Midbrain (tissue), 1 donor: ENCODE measurements at places on chromosomes 5 and 9.
A peak's percentile ranks its signal among the peaks of the same experiment; 100 is the strongest.

- DNase-seq, result no peak
Measured at GRCh38 chr5:64874753-64875152, 106.0 kb downstream of the CWC27 start.

DNA sequence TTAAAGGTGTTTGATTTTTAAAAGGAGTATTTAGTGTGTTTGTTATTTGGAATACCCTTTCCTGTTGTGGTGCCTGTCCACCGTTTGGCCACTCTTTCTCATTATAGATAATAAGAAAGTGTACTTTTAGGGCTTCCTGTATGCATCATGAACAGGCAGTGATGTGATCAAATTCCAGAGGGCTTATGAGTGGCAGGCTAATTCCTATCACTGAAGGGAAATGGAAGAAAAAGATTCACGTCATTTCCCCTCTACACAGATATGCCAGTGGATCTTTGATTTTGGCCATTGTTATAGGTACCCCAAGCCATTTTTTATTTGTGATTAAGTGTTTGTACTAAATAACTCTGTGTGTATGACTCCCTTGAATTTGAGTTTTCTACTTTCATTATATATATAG lies 37.1 kb downstream of the RPS6 start:
- no peak for DNase-seq

DNA sequence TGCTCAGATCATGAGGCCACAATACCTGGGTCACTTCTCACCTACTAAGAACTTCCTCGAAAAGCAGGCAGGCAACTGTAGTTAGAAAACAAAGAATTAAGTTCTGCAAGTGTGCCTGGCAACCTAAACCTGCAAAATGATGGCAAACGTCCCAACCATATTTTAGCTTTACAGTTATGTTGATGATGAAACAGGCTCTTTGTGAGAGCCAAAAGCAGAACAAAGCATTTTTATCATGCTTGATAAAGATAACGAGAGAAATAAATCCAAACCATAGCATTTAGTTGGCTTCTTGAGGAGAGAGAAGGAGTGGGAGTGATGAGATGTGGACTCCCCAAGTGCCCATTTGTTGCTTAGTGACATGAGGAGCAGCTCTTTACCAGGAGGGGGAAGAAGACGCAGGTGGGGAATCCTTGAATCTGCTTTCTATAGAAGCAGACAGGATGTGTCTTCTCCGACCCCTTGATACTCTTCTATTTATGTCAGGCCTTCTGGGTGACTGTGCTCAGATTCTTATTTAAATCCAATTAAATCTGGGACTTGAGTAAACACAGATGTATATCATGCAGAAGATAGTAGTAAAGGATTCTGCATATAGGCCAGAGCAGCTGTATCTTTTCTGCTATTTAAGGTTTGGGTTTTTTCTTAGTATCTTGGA lies 221.2 kb downstream of the TMEM167A start:
- DNase-seq, result no peak

DNA sequence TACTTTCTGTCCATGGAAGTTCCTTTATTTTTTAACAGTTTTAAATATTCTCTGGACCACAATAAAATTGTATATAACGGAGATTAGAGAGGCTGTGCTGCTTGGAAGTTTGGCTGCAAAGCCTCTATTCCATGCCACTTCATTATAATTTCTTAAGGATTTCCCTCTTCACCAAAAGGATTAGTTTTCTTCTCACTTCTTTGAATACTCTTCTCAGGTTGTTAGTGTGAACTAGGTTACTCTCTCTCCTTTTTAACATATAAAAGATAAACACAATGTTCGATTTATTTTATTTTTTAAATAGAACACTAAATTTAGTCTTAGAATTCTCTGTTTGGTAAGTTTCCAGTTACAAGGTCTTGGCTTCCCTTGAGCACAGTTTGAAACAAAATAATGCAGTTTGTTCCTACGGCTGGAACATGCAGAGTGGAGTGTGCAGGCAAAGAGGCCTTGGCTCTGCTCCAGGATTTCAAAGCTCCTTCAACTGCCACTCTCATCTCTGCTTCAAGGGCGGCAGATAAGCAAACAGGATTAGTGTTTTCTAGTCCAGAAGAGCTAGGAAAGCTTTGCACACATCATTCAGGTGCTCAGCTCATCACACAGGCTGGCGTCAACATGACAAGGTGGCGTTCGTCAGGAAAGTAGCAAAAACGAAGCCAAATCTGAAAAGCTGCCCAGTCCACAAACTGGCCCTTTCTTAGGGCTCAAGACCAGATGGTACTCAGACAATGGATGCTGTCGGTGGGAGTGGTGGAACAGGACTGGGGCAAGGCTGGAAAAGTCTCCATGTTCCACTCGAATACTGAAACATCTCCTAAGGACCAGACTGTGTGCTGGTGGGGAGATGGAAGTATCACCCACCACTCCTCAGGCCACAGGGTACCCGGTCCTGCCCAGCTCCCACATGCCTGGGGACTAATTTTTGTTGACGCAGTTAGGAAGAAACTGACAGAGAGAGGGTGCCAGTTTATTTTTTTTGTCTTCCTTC lies 286.6 kb downstream of the CRB2 start:
- DNase-seq, result peak; percentile 71

- DNase-seq, result no peak
Measured at GRCh38 chr9:6646293-6646636, 736 bp upstream of the GLDC start.

- DNase-seq, result no peak
Measured at GRCh38 chr5:144048259-144048856, 122.1 kb downstream of the YIPF5 start.

DNA sequence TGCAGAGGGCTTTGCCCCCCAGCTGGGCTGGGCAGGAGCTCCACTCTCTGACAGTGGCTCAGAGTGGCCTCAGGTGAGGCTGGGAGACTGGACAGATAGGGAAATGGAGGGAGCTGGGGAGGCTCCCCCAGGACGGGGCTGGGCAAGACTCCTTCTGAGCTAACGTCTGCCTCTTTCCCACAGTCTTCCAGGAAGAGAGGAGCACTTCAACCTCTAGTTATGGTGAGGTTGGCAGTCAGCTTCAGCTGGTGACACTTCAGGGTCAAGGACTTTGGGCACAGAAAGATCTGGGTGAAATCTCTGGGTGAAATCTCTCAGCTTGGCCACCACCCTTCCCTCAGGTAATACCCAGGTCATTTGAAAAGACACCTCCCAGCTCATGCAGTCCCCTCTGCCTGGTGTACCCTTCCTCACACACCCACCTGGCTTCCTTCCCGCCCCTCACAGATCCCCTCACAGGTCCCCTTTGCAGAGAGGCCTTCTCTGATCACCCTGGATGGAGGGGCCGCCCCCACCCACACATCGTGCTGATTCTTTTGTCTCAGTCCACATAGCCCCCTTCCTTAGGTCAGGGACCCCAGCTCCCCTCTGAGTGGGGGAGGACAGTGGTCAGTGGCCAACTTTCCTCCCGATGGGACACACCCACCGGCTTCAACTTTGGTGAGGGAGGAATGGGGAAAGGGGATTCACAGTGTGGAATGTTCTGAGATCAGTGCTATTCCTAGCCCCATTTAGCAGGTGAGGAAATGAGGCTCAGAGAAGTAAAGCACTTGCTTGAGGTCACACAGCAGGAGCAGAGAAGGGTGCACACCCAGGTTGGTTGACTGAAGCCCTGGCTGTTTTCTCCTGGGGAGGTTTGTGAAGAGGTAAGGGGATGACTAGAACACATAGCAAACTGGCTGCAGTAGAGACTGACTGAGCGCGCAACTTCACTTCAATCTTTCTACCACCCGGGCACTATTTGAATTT lies 15.8 kb upstream of the NEURL1B start:
- DNase-seq, result no peak

DNA sequence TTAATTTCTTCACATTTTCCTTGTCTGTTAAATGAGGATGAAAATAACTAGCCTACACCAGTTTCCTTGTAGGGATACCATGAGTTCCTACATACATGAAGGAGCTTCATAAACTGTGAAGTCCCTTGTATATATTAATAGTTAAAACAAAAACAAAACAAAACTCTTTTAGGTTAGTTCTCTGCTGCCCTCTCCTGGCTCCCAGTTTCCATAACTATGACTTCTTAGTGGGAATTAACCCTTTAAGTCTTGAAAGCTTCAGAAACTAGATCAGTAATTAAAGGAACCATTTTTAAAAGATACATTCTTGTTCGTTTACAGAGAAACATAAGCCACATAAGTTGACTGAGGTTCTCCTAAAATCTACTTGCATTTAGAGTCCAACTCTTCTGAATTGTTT lies 500.0 kb upstream of the C9orf72 start:
- DNase-seq, result peak; percentile 57

- DNase-seq, result no peak
Measured at GRCh38 chr5:107325866-107326265, 344.9 kb downstream of the EFNA5 start.

- DNase-seq, result no peak
Measured at GRCh38 chr9:20001058-20001457, 212.2 kb upstream of the SLC24A2 start.

DNA sequence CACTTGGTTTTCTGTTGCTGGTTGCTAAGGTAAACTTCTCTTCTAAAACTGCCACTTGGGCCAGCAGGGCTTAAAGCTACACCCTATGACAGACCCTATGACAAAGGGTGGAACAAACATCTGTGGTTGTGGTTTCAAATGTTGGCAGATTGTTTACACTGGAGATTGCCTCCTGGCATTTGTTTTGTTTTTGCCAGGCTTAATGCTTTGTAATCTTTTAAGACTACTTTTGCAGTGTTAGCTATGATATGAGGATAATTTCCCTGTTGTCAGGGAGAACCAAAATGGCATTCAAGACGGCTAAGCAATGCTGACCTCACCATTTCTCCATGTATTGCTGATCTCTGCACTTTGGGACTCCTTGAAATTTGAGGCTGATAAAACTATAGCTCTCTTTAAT lies 50.3 kb downstream of the MAMDC2 start:
- no peak for DNase-seq

DNA sequence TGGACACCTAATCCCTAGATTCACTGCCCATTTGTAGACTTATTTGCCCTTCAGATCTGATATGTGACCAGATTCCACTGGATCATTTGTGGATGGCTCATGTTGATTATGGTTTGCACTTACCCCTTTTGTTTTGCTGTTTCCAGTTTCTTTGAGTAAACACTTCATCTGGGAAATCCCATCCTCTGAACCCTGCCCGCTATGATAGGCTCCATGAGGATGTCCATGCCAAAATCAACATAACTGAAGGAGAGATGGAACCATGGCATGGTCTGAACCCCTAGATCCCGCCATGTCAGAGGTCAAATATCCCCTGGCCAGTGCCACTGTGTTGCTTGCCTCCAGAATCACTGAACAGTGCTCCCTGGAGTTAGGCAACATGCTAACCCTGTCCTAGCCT lies 11.7 kb upstream of the FEM1C start:
- DNase-seq, result no peak

- no peak for DNase-seq
Measured at GRCh38 chr9:83106263-83106662, 43.3 kb upstream of the RASEF start.

GRCh38 chr5:73694089-73694488 lies 68.1 kb downstream of the ARHGEF28 start:
- DNase-seq, result no peak

- peak; percentile 4 for DNase-seq
Measured at GRCh38 chr5:134851307-134851923, 5.6 kb downstream of the C5orf24 start.

- no peak for DNase-seq
Measured at GRCh38 chr5:40571729-40572128, 108.0 kb upstream of the PTGER4 start.

GRCh38 chr9:76166526-76166925 lies 227.7 kb downstream of the RFK start:
- DNase-seq, result peak; percentile 6
